Dermis lymphatic vessel endothelial cell (primary cell): ENCODE measurements at places on chromosomes 5 and 9. TPM values are rescaled to one million over a fixed set of nuclear protein-coding genes. Genes with fewer than 3 reads are reported as not detected.

ISL1 gene
- total RNA-seq: not detected in 2 replicates

MAST4 gene
- total RNA-seq: 17.5 and 20.7 TPM in 2 replicates

FAM78A gene
- total RNA-seq: 2.8 and 3.7 TPM in 2 replicates

SLC23A1 gene
- not detected in 2 replicates for total RNA-seq

STOM gene
- total RNA-seq: 227 and 531 TPM in 2 replicates

GFRA3 gene
- total RNA-seq: not detected in 2 replicates

SLC4A9 gene
- total RNA-seq: not detected in 2 replicates

PCDHGA3 gene
- 0.54 and 0.69 TPM in 2 replicates for total RNA-seq

IFNA4 gene
- not detected in 2 replicates for total RNA-seq

BNC2 gene
- 1.0 and 1.8 TPM in 2 replicates for total RNA-seq

AK8 gene
- 0.09 and 0.11 TPM in 2 replicates for total RNA-seq

ACTBL2 gene
- total RNA-seq: under 0.01 TPM in 1 of 2 replicates, not detected in the other
